Islet precursor cell (in vitro differentiated cells): ENCODE measurements at places on chromosomes 16 and 17.
A peak's percentile ranks its signal among the peaks of the same experiment; 100 is the strongest.

- no peak for DNase-seq
These were observed 6.3 kb downstream of the TRAF7 start for GRCh38 chr16:2161911-2162310.

GRCh38 chr16:23784811-23785447, 30.1 kb downstream of the CHP2 start:
- DNase-seq = no peak

DNA sequence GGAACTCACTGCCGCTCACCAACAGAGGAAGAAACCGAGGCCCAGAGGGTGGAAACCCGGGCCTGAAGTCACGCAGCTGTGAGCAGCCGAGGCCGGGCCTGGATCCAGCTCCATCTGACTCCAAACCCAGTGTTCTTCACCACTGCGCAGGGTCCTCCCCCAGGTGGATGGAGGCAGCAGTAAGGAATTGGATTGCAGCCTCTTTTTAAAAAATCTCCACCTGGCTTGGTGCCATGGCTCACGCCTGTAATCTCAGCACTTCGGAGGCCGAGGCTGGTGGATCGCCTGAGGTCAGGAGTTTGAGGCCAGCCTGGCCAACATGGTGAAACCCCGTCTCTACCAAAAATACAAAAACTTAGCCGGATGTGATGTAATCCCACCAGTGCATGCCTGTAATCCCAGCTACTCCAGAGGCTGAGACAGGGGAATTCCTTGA, 177.2 kb downstream of the FOXL1 start:
- no peak for DNase-seq

DNA sequence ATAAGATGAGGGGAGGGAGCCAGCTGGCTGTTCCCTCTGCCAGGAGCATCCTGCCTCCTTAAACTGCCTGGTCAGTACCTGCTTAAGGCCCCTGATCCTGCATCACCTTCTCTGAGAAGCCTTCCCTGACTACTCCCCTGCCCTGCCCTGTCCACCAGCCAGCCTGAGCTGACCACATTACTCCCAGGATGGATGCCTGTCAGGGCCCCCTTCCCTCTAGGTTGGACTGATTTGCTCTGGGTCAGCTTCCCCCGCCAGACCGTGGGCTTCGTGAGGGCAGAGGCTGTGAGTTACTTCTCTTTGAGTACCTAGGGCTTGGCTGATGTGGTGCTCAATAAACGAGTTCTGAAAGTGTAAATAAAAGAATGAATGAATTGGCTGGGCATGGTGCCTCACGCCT, 63.3 kb downstream of the WSB1 start:
- DNase-seq = peak; percentile 49

DNA sequence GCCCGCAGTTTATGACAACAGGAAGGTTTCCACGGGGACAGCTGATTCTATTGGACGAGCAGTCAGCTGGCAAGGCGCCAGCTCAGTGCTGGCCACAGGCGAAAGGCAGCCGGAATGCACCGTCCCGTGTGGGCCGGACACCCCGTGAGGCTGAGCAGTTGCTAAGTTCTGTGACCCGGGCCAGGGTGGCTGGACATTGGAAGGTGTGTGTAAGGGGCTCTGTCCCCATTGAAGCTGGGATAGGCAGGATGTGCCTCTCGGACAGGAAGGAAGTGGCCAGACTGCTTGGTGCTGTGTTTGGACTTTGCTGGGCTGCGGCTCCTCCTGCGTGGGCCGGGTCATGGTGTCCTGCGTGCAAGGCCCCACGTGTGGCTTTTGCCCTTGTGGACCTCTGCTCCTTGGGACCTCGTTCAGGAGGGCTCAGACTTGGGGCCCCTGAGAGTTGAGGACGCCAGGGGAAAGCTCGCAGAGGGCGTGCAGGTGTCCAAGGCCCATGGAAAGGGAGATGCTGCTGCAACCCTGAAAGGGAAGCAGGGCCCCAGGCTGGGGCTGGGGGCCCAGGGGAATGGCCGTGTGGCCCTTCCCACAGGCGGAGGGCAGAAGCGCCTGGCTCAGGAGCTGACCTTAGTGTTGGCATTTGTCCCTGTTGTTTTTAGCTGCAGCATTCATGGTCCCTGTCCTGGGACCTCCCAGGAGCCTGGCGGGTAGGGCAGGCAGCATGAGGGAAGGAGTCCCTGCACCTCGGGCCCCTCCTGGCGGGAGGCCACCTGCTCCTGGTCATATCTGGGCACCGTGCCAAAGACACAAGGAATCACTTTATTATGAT, 10.0 kb downstream of the BAIAP2 start:
- no peak for DNase-seq

DNA sequence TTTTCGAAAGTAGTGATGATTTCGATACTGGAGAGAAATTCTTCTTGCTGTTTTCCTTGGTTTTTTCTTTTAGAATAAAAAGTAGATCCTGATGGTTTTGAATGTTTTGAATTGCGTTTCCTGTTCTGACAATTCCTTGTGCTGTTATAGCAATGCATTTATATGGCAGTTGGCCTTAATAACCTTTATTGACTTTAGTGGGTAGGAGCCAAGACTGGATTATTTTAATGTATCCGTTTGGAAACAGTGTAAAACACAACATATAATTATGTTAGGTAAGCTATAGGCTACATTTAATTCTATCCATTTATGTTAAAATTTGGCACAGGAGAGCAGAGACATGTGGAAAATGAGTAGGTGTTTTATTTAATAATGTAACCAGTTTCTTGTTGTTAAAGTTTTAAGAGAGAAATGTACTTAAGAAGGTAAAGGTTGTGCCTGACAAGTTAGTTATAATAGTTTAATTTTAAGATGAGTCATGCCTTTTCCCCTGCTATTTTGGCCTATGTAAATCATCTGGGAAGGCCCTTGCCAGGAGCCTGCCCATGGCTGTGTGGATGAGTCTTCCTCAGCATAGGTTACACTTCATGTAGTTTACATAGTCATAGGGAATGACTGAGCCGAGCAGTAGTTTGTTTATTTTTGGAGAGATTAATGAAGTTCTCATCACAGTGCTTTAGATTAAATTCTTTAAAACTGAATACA, 189.9 kb downstream of the FTO start:
- DNase-seq = no peak

GRCh38 chr17:38544839-38545209, 60.9 kb downstream of the SRCIN1 start:
- no peak for DNase-seq

GRCh38 chr17:50344731-50345365, 1.1 kb upstream of the XYLT2 start:
- peak; percentile 57 for DNase-seq
